ENCODE measurements at places on chromosomes 4 and X.

DNA sequence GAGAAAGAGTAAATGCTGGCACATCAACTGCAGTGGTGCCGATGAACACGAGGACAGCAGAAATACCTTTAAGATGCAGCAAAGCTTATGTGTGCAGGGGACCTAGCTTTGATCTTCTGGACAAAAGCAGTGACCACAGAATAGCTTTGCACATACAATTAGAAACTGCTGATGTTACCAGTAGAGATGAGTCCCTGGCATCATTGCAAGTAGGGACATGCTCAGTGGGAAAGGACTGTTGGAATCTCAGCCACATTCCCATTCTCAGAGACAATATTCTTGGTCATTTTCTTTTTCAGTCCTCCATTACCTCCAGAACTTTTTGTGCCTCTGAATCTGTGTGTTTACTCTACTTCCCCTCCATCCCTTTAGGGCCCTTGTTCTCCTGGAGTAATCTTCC is 16.9 kb upstream of the PDLIM3 start:
- DNase-seq: no peak

DNA sequence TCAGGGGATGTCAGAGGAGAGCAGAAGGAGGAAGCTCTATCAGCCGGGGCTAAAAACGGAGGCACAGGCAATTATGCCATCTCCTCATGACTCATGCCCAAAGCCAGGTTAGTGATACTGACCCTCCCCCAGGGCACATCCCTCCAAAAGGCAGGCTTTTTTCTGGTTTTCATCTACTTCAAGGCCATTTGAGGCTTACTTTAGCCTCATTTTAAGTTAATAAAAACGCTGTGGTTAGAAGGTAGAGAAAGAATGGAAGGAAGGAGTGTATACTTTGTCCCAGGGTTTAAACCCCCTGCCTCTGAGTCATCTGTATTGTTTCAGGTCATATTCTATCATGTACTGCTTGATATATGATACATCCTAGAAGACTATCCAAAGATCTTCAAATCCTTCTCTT is 89.7 kb upstream of the NDP start:
- DNase-seq: no peak

DNA sequence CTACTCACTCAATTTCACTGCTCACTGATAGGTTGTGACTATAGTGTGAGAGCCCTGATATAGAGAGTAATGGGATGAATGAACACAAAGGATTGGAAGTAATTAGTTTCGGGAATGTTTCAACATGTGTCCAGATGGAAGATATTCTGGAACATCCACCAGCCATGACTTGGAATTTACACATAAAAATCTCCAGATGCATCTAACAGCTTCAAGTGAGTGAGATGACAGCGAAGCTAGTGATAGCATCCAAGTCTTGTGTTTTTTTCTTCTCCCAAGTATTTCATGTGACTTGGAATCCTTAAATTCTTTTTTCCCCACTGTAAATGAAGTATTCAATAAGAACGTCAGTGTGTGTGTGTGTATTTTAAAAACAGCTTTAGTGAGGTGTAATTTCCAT is 82.1 kb downstream of the CLDN34 start:
- no peak for DNase-seq

DNA sequence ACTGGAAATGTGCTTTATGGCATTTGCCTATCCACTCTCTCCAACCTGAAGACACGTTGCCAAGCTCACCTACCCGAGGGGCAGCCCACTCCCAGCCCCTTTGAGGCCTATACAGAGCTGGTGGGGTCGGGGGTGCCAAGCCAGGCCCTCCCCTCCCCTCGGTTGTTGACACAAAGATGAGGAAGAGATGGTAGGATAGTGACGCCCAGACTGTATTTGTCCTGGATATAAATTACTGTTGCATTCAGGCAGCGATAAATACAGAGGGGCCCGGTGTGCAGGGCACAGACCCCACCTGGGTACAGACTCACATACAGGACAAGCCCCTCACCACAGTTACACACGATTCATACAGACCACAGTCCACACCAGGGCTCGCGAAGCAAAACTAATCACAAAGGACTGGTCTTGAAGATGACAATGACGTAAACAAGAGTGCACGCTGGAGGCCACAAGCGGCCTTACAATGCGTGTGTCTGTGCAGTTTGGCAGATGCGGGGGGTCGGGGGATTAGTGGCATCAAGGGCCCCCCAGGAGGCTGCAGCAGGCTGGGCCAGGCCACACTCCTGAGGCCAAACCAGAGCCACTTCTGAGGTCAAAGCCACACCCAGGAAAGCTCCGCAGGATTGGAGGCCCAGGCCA is 14.6 kb downstream of the DGKQ start:
- peak; percentile 34 for DNase-seq

DNA sequence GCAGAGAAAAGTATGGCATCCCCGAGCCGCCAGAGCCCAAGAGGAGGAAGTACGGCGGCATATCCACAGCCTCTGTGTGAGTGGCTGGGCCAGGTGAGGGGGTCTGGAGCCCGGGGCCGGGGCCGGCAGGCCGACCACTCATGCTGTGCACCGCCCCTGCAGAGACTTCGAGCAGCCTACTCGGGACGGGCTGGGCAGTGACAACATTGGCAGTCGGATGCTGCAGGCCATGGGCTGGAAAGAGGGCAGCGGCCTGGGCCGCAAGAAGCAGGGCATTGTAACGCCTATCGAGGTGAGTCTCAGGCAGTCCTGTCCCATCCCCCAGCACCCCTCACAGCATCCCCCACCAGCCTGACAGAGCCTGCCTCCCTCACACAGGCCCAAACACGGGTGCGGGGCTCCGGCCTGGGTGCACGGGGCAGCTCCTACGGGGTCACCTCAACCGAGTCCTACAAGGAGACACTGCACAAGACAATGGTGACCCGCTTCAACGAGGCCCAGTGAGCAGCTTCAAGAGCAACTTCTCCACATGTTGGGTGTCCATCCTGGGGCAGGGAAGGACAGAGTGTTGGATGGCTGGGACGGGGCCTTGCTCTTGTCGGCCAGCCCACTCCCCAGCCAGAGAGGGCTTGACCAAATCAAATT is 7.4 kb upstream of the UBA1 start:
- DNase-seq: no peak

DNA sequence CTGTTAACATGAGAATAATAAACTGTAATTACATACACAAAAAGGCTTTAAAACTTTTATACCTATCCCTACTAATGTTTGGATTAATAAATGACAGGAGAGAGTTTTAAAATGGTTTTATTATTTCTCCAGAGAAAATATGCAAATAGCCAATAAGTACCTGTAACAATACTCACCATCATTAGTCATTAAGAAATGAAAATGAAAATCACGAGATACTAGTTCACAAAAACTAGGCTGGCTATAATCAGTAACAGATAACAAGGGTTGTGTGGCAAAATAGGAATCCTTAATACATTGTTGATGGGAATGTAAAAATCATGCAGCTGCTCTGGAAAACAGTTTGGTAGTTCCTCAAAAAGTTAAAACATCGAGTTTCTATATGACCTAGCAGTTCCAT is 25.2 kb upstream of the AP1AR start:
- DNase-seq: no peak

GRCh38 chr4:74319470-74319869 is 11.2 kb downstream of the EPGN start:
- no peak for DNase-seq

- no peak for DNase-seq
Observed at GRCh38 chr4:98996056-98996764, 689 bp downstream of the METAP1 start.

DNA sequence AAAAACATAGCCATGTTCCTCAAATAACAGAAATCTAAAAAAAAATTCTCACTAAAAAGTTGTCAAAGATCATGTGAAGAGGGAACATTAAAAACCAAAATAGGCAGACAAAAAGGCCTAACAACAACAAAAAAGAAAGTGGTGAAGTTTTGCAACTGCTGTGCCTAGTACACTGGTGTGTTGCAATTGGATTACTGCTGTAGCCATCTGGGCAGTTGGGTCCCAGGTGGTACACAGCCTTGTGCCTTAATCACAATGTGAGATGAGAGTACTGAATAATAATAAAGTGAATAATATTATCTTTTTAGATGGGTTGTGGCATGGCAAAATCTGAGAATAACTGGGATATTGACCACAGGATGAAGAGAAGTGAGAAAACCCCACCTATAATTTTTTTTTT is 12.0 kb downstream of the C4orf54 start:
- no peak for DNase-seq

GRCh38 chrX:115491766-115492165 is 69.2 kb upstream of the PLS3 start:
- DNase-seq: no peak

- no peak for DNase-seq
Observed at GRCh38 chr4:109675181-109675580, 28.1 kb downstream of the CASP6 start.

- no peak for DNase-seq
Observed at GRCh38 chr4:122914938-122915337, 7.5 kb downstream of the NUDT6 start.

DNA sequence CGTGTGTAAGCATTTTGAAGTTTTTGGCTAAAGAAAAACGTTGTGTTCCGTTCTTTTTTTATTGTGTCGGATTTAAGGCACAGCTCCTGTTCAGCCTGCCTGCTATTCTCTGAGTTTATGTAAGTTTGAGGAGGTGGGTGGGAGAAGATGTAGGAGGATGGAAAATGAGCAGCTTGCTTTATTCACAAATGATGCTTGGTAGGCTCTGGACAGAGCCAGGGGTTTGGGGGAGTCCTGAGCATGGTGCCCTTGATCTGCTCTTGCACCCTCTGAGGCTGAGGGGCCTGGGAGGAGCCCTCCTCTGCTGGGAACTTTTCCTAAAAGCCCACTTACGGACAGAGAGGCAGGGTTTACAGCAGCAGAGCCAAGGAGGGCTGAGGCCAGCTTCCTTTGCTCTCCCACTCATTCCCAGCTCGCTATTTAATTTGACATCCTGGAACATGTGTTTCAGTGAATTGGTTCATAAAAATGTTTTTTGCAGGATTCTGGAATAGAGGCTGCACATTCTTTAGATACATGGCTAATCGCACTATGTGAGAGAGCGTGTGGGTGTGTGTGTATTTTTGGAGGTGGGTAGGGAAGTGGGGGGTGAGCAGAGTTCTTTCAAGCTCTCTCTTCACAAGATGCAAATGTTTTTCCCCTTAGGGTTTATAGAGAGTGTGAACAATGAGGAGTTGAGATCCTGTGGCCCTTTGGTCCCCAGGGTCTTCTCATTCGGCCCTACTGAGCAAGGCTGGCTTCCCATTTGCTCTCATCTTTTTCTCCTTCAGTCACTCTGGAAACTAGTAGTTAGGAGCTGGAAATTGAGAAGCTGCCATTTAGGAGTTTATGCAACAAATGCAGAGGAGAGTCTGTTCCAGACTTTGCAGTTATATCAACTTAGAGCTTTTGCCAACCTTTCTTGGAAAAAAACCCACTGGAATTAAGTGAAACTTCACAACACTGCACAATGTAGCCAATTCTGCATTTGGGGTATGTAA is 32.1 kb downstream of the TMEM131L start:
- peak; percentile 75 for DNase-seq

DNA sequence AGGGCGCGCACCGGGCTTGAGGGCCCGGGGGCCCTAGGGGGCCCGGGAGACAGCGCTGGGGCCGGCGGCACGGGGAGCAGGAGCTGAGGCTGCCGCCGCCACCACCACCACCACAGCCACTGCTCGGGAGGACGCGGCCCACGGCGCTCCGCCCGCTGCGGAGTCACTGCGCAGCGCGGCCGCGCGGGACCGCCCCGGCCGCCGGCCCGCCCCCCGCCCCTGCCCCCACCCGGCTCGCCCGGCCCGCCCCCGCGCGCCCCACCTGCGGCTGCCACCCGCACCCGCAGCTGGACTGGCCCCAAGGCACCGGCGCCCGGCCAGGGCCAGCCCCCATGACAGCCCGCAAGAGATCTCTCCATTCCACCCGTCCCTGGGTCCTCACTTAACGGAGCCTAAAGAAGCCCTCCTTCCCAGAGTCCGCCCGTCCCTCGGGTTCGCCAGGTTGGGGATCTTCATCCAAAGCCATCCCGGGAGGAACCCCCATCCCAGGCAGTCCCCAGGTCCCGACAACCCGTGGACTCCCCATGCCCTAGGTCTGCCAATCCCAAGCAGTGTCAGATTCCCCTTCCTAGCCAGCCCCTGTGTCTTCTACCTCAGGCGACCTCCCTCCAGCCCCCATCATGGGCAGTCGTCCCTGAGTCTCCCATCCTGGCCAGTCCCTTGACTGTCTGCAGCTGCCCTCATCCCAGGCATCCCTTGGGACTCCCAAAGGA is 40.0 kb upstream of the IQSEC2 start:
- no peak for DNase-seq

GRCh38 chr4:98939892-98940298 is 11.0 kb upstream of the EIF4E start:
- DNase-seq: no peak

- DNase-seq: no peak
Observed at GRCh38 chr4:164770010-164770724, 16.2 kb downstream of the SMIM31 start.

DNA sequence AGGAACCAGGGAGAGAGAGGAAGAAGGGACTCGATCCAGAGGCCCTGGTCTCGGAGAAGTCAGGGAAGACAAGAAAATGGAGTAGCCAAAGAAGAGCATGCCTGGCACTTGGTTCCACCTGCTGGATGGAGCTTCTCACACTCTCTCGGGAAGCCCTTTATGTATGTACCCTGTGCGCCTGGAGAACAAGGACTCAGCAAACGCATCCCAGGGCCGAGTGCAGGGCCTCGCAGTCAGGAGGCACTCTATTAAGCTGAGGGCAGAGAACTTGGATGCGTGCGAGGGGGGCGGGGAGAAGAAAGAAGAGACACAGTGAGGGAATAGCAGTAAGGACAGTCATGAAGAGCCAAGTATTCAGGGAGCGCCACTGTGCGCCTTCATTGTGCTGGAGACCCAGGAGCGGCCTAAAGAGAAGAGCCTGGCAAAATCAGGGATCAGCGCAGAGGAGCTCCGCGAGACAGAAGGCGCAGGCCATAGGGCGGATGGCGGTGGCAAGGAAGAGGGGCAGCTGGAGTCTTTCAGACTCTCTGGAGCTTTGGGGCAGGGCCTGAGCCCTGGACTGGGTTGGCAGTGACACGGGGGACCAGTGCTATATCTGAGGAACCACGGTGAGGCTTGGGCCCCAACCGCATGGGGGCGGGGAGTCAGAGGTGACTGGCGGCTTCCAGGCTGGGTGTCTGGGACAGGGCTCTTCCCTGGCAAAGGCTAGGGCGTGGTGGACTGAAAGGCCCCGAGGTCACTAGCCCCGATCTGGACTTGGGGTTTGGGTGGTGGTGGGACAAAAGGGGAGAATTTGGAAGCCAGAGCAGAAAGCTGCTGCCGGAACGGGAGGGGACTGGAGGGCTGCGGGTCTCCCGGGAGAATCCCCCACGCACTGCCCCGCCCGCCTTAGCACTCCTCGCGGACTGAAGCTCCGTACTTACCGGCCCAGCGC is 1.9 kb upstream of the SEPTIN6 start:
- DNase-seq: no peak

All from left hindlimb (tissue), 1 donor.